ENCODE measurements at places on chromosomes 1 and 21.

DNA sequence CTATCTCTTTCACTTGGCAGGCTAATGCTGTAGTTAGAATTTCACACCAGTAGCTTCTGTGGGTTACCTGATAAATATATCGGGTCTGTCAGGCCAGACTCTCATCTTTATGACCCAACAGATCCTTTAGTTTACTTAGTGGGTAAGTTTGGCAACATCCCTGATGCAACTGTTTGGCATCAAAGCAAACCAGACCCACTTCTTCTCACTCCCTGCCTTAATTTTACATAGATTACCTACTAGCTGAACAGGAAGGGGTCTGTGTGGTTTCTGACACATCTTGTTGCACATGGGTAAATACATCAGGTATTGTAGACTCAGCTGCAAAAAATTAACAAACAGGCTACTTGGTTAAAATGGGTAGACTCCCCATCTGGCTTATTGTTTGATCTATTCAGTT lies 3.2 kb upstream of the GUK1 start:
- no peak for DNase-seq

GRCh38 chr1:20325407-20325843 lies 34.8 kb downstream of the VWA5B1 start:
- no peak for DNase-seq

GRCh38 chr1:182054698-182055326 lies 6.7 kb downstream of the ZNF648 start:
- peak; percentile 56 for DNase-seq

DNA sequence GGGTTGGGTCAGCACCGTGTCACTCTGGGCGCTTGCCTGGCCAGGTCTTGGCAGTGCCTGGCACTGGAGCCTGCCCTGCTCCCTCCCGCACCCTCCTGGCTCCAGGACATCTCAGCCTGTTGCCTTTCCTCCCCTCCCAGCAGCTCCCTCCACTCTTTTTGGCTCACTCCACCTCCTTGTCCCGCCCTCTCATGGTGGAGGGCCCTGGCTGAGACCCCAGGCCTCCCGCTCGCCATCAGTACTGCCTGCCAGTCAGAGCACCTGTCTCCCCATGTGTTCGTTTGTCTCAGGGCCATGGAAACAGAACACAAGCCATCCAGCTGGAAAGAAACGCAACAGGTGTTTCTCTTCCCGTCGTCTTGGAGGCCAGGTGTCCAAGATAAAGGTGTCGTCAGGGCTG lies 61.0 kb downstream of the B3GALT5 start:
- DNase-seq, result no peak

- no peak for DNase-seq
Observed at GRCh38 chr1:61157468-61157987, 75.2 kb downstream of the NFIA start.

DNA sequence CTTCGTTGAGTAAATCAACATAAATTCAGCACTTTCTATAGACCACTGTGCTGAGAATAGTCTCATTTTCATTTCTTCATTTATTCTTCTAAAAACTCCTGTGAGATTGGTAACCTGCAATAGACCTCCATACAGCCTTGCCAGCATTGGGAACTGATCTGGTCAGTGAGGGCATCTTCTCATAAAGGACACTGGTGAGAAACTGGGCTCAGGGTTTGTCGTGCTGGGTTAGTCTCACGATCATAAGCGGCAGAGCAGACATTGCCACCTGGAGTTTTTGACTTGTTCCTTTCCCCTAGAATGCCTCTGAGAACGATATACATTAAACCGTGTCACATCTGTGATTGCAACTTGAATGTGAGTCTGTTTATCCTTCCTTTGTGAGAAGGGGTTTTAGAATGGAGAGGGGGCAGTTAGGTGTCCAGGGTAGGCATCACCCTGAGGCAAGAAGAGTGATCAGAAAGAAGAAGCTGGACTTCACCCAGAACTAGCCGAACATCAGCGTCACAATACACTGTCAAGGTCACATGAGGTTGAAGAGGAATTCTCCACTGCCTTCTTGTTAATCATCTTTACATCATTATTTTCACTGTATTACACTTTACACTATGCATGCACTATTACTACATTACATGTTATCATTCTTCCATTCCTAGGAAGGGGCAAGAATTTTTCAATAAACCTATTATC lies 1.4 kb upstream of the TTLL7 start:
- no peak for DNase-seq

- no peak for DNase-seq
Observed at GRCh38 chr1:104387716-104388508, 638.2 kb downstream of the AMY1C start.

DNA sequence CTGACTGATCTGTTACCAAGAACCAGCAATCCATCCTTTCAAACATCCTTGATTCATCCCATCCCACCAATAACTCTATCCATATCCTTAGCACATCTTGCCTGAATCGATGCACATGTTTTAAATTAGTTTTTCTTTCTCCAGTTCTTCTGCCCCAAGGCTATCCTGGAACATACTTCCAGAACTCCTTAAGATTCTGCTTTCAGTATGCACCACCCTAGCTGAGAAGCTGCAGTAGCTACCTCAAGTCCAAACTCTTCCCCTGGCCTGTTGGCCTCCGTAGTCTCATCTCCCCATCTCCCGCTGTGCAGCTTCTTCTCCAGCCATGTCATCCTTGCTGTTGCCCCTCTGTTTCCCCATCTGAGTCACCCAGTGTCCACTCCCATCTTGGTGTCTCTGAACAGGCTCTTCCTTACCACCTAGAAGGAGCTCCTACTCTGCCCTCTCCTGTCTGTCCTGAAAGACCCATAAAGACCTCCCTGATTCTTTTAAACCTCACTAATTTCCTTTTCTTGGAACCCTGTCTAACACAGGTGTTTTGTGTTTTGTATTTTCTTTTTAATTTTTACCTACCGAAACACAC lies 108.0 kb downstream of the SGIP1 start:
- DNase-seq, result no peak

GRCh38 chr21:39150877-39151276 lies 32.4 kb downstream of the PSMG1 start:
- no peak for DNase-seq

DNA sequence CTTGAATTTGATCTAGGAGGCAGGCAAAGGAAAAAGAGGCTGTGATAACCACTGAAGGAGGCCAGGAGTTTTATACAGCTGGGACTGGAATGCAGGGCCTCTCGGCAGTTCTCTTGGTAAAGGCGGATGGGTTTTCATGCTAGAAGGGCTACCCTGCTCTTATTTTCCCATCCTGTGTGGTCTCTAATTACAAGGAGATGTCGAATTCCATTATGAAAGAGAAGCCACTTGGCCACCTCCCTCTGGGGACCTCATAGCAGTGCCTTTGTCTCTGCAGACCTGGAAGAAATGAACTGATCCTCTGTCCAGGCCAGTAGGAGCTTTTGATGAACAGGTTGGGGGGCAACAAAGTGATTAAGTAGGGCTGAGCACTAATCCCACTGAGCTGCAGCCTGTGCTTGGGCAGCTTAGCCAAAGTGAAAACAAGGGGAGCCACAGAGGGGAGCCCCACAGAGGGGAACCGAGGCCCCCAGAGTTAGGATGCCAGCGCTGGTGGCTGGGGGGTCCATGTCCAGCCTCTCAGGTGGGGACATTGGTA lies 42.2 kb upstream of the BCAR3 start:
- DNase-seq, result no peak

DNA sequence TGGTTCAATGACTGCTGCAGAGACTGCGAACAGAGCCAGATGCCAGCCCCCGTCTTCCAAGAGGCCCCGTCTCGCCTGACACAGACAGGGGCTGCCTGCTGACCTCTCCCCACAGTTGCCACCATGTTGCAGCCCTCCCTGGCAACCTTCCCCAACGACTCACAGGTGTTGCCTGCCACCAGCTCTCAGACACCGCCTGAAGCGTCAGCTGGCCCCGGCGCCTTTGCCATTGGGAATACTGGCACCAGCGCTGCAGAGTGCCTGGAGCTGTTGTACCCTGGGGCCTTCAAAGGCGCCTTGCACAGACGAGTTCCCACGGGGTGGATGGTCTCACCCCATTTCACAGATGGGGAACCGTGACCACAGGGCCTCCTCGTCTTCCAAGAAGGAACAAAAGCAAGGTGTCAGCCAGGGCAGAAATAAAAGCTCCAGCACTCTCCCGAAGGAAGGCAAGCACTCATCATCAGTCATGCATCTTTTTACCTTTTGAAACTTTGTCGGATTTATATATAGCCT lies 167.0 kb downstream of the ADSS2 start:
- DNase-seq, result no peak

- no peak for DNase-seq
Observed at GRCh38 chr1:206693592-206693991, 8.9 kb downstream of the MAPKAPK2 start.

GRCh38 chr1:187537936-187538335 lies 709.2 kb downstream of the PLA2G4A start:
- DNase-seq, result no peak

DNA sequence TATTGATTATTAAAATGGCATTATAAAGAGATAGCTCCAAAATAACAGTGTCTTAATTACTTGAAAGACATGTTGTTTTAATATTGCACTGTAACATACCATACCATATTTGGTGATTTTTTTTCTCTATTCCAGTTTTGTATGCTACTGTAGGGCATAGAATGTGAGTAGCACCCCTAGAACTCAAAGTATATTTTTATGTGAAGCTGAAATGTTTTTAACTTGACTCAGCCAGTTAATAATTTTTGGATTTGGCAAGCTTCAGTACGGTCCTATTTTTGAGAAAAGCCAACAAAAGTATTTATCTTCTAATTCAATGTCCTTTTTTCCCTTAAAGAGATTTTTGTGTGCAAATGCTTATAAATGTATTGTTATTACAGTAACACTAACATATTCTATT lies 593.8 kb downstream of the USP25 start:
- DNase-seq, result no peak

- DNase-seq, result peak; percentile 53
Observed at GRCh38 chr1:224433701-224434672, 610 bp downstream of the WDR26 start.
